ENCODE measurements at places on chromosomes 7 and 10.

GRCh38 chr10:131563411-131563810 lies 251.9 kb upstream of the TCERG1L start:
- no peak for DNase-seq

- DNase-seq, result no peak
Measured at GRCh38 chr7:146319629-146320028, 203.0 kb downstream of the CNTNAP2 start.

GRCh38 chr7:131159961-131160361 lies 167.7 kb upstream of the MKLN1 start:
- no peak for DNase-seq

GRCh38 chr7:27723085-27723484 lies 16.9 kb upstream of the TAX1BP1 start:
- DNase-seq, result no peak

GRCh38 chr7:16881844-16882243 lies at the start of gene AGR3:
AGR3 (minus strand) TSS chr7:16881983; CDS start chr7:16878618, 3,365 bp downstream.
- DNase-seq, result no peak

GRCh38 chr10:58237014-58237834 lies 30.5 kb downstream of the IPMK start:
- no peak for DNase-seq

DNA sequence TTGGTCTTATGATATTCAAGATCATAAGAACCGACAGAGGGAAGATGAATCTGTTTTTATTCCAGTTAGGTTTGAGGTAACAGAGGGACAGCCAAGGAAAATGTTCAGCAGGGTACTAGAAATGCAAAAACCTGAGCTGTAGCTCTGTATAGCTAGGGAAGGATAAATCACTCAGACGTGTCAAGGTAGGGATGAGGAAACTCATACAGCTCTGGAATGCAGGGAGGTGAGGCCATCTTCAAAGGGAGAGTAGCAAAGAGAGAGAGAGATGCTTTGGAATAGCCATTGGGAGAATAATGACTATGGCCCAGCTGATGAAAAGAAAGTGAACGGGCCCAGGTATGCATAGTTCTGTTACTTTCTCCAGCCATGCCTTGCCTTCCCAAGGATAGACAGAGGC lies 77.8 kb downstream of the PAX2 start:
- DNase-seq, result no peak

All from stimulated activated CD4-positive, alpha-beta T cell treated with anti-CD3 and anti-CD28 coated beads, Interleukin-1b, Interleukin-23, amount 100 ng/mL, for 1 hour (primary cell).